ENCODE measurements at places on chromosomes 5 and 9.
A peak's percentile ranks its signal among the peaks of the same experiment; 100 is the strongest.

GRCh38 chr9:133612051-133612450, 2.9 kb upstream of the FAM163B start:
- DNase-seq: no peak

DNA sequence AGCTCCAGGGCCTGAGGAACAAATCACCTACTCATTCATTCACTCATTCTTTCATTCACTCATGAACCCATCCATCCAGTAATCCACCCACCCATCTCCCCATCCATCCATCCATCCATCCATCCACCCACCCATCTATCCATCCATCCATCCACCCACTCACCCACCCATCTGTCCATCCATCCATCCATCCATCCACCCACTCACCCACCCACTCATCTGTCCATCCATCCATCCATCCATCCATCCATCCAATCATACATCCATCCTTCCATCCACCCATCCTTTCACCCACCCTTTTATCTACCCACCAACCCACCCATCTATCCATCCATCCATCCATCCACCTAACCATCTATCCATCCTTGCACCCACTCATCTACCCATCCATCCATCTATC, 35.5 kb upstream of the SLC6A19 start:
- no peak for DNase-seq

DNA sequence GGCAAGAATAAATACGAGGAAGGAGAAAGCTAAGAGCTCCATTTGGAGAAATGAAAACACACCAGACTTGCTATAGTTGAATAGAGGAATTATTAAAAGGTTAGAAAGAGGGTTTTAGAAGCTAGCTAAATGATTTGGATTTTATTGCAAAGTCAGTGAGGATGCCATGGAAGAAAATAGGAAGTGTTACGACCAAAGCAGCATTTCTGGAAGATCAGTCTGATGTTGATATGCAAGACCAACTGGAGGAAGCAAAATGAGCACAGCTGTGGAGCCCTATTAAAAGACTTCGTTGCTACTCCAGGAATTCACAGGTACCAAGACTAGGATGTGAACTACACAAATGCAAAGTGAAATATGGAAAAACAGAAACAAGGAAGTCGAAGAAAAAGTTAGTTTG, 2.1 kb downstream of the DHX29 start:
- no peak for DNase-seq

DNA sequence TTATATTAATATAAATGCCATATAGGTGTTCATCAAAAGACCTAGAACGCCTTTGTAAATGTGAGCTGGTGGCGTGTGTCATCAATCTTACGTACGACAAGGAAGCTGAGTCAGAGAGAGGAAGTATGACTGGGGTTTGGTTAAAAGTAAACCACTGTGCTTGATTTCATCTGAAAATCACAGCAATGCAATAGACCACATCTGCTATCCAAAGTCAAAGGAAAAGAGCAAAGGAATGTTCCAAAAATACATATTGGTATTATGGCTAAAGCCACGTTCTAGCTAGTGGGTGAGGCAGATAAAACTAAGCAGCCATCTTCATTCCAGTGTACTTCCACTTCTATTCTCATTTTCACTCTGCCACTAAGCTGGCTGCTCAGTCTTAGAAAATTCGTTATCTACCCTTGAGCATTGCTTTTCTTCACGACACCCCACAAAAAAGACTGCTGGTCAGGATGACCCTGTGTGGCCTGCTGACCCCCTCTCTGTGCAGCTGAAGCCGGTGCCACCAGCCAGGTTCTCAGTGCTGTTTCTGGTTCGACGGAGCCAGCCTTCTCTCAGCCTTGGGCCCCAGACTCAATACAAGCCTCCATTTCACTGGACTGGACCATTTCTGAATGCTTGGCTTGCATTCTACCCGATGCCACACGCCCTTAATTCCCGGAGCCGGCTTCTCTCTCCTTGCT, 23.8 kb downstream of the SHC3 start:
- no peak for DNase-seq

GRCh38 chr5:59351076-59351794, 542.3 kb downstream of the PDE4D start:
- DNase-seq: no peak

GRCh38 chr5:82336959-82337351, 58.8 kb upstream of the RPS23 start:
- DNase-seq: no peak

DNA sequence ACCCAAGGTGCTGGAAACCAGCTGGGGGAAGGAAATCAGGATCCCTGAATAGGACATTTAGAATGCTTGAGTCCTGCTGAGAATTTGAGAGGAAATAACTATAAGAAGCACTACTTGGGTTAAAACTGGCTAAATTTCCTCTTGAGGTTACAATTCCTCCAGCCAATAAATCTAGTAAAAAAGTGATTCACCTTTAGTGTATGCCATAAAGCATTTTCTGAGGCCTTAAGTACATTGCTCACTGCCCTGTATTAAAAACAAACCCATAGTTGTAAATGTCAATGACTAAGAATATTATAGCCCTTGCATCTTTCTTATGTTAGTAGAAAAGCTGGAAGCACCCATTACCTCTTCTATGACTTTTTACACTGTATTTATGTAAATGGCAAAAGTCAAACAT, 634.7 kb upstream of the ARRDC3 start:
- DNase-seq: no peak

DNA sequence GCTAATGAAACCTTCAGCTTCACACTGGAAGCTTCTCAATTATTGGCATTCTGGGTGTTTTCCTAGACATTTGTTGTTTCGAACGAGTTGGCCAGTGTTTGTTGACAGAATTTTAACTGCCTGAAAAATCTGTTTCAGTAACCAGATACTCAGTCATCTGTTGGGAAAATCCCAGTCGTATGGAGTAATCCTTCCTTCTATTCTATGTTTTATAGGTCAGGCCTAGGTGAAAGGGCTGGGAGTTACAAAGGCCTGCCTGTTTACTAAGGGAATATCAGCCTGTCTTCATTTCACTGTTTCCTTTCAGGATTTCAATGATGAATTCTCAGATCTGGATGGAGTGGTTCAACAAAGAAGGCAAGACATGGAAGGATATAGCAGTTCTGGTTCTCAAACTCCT, 59.9 kb downstream of the GRAMD2B start:
- DNase-seq: no peak

DNA sequence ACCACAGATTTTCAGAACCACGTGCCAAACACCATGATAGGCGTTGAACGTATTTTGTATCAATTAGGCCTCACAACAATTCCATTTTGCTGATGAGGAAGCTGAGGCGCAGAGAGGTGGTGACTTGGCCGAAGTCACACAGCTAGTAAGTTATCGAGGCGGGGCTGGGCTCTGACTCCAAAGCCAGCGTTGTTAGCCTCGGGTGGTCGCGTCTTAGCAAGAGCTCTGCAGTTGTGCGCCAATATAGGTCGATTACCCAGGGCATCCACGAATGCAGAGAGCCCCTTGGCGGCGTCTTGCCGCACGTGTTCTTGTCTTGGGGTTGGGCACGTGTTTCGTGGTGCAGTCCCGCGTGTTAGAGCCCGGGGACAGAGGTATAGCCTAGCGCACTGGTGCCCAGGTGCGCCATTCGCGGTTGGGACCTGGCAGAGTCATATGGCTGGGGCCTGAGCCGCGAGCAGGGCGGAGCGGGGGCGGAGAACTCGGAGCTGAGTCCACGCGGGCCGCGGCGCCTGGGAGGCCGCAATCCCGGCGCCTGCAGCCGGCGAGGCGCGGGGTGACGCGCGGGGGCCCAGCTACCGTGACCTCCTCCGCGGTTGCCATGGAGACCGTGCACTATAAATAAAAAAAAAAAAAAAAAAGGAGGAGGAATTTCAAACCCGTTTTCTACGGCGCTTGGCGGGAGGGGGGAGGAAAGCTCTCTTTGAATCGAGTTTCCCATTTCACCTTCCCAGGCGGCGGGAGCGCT, 62.3 kb downstream of the CXXC5 start:
- peak; percentile 58 for DNase-seq

- DNase-seq: no peak
These were observed 141.4 kb downstream of the PRR16 start for GRCh38 chr5:120605325-120606079.

- no peak for DNase-seq
These were observed 90.2 kb upstream of the LHFPL2 start for GRCh38 chr5:78738693-78739300.

DNA sequence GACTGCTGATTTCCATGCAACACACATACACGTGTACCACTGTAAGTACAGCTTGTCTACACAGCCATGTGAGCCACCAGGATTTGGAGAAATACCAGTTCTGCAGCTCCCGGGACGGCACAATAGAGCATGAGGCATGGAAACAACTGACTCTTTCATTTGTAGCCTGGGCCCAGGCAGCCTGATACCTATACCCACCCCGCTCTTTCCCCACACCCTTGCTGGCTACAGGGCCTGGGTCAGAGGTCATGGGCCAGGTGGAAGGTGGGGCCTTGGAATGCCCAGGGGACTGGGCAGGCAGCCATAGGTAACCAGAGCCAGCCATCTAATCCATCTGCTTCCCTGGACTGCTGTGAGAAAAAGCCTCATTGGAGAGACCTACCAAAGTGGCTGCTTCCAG, 39.0 kb upstream of the ZSWIM6 start:
- no peak for DNase-seq

DNA sequence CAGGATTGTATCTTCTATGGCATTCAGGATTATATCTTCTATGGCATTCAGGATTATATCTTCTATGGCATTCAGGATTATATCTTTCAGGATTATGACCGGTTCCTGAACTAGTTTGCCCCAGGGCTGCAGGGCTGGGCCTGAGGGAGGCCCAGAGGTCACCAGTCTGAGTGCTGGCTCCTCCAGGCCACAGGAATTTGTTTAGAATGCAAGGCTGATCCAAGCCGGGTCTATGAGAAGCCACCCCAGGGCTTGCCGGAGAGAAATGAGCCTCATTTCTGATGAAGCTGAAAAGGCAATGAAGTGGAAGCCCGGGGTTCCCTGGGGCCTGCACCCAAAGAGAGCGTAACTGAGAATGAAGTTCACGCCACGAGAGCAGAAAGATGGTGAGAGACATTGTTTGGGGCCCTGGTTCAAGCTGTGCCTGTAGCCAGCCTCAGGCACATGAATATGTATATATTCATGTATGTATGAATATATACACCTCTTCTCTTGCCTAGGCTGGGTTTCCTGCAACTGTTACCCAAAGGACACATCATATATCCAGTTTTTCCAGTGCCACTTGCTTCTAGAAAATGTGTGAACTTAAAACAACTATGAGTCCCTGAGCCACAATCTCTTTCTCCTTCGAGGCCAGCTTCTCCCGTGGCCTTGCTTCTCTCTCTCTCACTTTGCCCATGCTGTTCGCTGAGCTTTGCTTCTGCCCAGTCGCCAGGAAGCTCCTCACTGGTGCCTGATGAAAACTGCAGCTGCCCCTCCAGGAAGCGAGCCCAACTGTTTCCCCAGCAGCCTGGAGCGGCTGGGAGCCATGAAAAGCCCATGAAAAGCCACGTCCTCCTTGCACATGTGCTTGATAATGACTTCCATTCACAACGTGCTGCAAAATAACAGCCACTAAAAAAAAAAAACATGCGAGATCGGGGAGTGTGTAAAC, 62.3 kb downstream of the GTF3C4 start:
- DNase-seq: no peak

- DNase-seq: no peak
These were observed 83.8 kb upstream of the FCN1 start for GRCh38 chr9:135001526-135001925.

DNA sequence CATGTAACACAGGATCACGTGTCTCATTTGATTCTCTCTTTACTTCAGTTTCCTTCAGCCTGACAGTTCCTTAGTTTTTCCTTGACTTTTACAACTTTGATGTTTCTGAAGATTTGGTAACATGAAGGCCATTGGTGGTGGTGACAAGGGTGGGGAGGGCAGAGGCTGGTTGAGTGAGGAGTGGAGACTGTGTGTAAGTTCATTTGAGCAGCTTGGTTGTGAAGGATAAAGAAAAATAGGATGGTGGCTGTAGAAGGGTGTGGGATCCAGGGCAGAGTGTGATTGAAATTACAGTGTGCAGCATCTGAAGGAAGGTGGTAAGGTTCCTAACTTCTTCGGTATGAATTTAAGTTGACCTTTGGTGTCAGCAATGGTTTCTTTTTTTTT, 20.4 kb downstream of the SUB1 start:
- no peak for DNase-seq

- DNase-seq: no peak
These were observed 35.1 kb downstream of the SMARCA2 start for GRCh38 chr9:2050236-2050635.

DNA sequence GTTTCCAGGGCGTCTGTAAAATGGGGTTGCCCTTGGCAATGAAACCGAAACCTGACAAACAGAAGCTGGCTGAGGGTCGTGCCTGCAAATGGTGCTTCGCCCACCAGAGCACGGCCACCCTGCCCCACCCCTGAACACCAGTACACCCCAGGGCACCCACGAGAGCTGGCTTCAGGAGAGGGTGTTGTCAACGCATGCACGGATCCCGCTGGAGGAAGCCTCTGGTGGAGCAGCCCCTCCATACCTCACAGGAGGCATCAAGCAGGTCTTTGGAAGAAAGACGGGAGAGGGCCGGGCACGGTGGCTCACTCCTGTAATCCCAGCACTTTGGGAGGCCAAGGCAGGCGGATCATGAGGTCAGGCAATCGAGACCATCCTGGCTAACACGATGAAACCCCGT, 8.6 kb downstream of the SLC6A3 start:
- DNase-seq: no peak

- DNase-seq: no peak
These were observed 186.2 kb downstream of the DRD1 start for GRCh38 chr5:175257847-175258194.

GRCh38 chr5:151097820-151098767, 17.3 kb upstream of the TNIP1 start:
- DNase-seq: no peak

- no peak for DNase-seq
These were observed 22.1 kb upstream of the FAM13B start for GRCh38 chr5:138054847-138055558.

DNA sequence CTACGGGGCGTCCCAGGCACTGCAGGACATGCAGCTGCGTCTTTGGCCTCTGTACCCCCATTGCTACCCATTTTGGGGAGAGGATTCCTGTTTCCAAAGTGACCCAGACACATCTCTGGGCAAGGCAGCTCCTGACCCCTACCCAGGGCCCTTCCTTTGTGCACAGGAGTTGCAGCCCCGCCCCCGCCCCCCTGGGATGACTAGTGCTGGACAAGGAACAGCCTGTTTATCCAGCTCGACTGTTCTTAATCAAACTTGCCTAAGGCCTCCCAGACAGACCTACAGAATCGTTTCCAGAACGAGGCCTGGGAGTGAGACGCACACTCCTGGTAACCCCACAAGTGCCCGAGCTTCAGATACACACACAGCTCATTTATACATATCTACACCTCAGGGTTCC, 13.2 kb downstream of the DIPK1B start:
- DNase-seq: no peak

- DNase-seq: no peak
These were observed 123.6 kb upstream of the CCDC112 start for GRCh38 chr5:115419846-115420585.

DNA sequence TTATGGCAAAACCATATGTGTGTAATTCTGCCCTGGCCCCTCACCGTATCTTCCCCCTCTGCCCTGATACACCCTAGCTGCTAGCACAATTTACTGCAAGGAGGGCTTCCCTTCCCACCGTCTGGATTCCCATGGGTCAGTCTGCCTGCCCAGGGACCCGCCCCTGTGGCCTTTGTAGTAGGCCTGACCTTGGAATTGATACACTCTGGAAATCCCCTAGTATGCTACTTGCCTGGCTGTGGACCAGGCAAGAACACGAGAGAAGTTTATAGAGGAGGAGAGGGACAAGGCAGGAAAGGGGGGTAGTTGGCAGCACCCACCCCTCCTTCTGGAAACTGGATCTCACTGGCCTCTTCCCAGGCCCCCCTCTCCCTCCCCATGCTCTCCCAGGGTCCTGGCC, 115.8 kb upstream of the CCL21 start:
- no peak for DNase-seq
